CD4-positive, alpha-beta T cell treated with Interleukin-1 beta for 1 hour (primary cell): ENCODE measurements at places on chromosomes 2 and 18.

DNA sequence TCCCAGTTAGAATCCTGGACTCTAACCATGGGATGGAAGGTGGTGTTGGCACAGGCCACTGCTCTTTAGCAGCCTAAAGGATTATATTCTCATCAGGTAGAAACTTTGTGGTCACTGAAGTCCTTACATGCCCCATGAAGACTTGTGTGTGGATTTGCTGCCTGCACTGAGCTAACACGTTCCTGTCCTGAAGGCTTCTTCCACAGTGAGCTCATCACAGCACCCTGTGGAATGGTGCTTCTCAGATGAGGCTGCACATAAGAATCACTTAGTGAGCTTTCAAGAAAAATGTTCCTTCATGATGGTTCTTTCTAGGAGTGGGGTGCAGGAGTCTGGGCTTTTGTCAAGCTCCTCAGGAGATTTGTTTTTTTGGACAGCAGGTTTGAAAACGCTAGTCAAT, 26.8 kb downstream of the STAMBP start:
- DNase-seq = no peak

- no peak for DNase-seq
Observed at GRCh38 chr2:95296011-95296410, 1.1 kb upstream of the KCNIP3 start.

DNA sequence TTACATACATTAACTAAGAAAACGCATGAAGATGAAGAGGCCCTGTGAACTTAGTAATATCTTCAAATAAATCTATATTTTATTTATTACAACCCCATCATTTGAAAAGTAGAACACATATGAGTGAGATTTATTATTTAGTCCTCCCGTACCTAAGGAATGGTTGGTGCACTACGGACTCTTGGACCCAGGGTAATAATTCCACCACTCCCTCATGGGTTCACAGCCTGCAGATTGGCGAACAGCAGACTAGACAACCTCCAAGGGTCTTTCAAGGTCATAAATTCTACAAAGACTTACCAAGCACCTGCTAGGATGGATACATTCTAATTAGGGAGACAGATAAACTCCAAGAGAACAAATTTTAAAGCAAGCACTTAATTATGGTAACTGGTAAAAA, 51.6 kb downstream of the GALNT14 start:
- no peak for DNase-seq

DNA sequence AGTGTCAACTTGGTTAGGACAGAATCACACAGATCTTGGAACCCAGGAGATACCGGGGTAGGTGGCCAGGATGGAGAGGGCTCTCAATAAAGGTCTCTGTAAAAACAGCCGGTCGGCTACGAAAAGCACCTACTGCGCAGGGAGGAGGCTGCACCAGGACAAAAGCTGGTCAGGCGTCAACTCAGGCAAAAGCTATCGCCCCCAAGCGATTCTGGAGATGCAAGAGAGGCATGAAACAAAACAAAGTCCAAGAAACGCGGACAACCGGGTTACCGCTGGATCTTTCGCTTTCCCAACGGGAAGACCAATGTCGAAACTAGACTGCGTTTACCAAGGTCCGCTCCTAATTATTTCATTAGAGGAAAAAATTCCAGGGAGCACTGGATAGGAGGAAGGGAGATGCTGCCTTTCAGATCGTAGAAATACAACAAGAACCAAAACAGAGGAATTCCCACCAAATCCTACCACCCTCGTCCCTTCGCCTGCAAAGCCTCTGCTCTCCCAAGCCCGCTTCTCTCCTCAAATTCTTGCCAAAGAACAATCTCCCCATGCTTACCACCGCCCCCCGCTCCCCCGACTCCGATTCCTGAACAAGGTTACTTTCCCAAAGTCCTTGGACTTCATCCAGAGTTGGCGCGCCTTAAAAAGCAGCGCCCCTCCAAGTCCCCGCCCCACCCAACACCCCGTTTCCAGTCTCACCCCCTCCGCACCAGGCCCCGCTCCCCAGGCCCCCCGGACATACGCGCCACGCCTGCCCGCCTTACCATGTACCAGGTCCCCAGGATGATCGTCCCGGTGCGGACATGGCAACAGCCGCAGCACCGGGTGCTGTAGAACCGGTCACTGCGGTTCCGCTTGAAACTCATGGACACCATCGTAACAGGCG, 539 bp downstream of the LAPTM4A start:
- peak; percentile 23 for DNase-seq

GRCh38 chr2:237330541-237330940, 83.4 kb downstream of the COL6A3 start:
- no peak for DNase-seq

GRCh38 chr2:7057865-7058400, 140.7 kb downstream of the RNF144A start:
- DNase-seq = peak; percentile 15

DNA sequence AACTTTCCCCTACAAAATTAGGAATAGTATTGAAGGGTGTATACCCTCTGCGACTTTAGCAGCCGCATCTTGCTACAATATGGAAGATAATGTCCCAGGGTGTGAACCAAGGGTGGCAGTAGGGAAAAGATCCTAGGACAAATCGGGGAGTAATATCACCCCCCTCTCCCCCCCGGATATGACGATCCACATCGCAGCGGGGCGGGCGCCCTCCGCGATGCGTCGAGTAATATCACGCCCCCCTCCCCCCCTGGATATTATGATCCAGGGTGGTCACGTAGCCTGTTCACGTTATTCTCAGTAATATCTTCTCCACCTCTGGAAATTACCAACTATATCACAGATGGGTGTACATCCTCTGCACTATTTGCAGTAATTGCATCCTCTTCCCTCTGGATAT, 82.9 kb downstream of the DAPL1 start:
- no peak for DNase-seq

DNA sequence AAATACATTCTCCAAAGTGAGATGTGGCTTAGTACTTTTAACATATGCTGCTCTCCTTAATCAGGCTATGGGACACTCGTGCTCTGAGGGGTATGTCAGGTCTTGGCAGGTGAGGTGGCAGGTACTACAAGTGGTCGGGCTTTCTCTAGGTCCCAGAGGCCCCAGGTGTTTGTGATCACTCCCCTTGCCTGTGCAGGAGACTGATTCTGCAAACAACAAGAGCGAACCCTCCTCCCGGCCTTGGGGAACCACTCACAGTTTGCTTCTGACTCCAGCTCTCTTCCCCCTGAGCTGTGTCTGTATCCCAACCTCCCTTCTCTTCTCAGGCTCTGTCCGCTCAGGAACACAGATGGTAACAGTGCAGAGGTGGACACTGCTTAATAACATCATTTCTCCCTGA, 48.1 kb downstream of the ATOH8 start:
- DNase-seq = no peak

GRCh38 chr2:171810422-171811244, 83.4 kb downstream of the SLC25A12 start:
- DNase-seq = no peak
